ENCODE measurements at places on chromosomes 5 and 9.

- no peak for DNase-seq
These were observed 28.0 kb upstream of the SH3RF2 start for GRCh38 chr5:145908206-145908960.

DNA sequence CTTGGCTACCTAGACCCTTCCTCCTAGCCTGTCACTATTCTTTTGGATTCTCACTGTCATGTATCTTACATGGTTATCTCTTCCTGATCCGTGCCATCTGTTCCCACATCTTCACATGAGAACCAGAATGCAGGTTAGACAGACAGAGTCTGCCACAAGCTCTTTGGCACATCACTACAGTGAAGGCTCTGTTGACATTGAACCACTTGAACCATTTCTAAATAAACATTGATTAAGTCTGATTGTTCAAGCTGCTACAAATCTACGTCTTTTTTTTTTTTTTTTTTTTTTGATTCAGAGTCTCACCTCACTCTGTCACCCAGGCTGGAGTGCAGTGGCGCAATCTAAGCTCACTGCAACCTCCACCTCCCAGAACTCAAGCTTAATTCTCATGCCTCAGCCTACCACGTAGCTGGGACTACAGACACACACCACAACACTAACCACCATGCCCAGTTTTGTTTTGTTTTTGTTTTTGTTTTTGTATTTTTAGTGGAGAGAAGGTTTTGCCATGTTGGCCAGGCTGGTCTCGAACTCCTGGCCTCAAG, 85.1 kb upstream of the LRRTM2 start:
- peak; percentile 74 for DNase-seq

DNA sequence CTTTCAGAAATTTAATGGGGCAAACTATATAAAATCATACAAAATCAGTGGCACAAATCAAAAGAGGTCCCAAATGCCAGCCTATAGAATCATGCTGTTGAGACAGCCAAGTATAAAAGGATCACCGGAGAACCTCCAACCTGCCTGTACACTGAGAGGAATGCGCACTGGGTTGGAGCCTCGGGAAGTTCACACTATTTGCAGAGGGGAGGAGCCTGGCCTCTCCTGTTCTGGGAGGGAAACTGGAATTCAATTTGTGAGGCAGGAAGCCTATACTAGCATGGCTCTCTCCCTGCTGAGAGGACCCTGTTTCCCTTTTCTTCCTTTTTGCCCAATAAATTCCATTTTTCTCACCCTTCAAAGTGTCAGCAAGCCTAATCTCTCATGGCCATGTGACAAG, 406.0 kb downstream of the HINT1 start:
- no peak for DNase-seq

DNA sequence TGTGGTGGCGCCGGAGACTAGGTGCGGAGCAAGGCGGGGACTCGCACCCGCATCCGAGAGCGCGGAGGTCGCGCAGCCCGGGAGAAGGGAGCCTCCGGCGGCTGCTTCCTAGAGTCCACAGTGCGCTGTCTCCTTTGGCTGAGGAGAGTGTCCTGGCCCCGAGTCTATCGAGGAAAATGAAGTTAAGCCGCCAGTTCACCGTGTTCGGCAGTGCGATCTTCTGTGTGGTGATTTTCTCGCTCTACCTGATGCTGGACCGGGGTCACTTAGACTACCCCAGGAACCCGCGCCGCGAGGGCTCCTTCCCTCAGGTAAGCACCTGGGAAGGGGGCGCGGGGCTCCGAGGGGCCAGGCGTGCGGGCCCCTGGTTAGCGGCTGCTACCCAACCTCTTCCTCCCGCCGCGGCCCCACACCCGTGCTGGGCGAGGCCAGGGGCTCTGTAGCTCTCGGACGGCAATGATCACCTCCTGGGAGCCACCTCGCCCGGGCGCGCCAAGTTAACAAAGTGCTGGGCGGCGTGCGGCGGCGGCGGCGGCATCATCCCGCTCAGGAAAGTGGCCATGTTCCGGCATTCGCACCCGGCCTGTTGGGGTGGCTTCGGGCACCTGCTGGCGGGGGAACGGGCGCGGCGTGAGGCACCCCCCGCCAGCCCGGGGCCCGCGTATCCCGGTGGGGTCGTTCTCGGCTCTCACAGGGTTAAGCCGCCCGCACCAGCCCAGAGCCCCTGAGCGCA, 681 bp downstream of the MAN2A1 start:
- DNase-seq: no peak

DNA sequence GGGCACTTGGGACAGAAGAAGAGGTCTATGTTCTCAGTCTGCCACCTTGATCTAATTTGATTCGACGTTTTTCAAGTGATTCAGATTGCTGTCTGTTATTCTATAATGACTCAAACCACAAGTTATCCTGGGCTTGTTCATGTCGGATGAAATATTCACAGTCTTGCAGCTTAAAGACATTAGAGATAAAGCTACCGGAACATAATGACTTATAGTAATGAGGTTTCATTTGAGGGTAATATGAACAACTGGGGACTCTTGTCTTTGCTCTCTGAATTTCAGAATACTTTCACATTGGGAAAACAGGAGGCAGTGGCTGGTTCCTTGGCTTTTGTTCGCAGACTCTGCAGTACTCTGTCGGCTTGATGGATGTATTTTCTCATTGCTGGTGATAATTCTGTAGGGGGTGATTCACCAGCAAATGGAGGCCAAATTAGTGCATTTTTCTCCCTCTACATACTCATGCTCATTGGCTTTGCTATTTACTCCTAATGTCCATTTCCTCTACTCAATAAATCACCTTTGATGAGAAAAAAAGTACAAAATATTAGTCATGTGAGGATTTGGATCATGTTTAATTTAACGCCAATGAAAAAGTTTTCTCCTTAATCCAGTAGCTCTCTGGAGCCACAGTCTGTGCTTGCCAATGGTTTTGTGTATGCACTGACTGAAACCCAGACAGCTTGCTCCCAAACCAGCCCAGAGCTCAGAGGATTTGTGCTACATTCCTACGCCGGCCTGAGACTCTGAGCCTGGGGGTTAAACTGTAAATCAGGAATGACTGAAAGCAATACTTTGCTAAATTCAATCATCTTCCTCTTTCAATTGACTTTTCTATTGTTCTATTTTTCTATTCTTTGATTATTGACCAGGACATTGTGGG, 154.7 kb upstream of the ANKH start:
- no peak for DNase-seq

DNA sequence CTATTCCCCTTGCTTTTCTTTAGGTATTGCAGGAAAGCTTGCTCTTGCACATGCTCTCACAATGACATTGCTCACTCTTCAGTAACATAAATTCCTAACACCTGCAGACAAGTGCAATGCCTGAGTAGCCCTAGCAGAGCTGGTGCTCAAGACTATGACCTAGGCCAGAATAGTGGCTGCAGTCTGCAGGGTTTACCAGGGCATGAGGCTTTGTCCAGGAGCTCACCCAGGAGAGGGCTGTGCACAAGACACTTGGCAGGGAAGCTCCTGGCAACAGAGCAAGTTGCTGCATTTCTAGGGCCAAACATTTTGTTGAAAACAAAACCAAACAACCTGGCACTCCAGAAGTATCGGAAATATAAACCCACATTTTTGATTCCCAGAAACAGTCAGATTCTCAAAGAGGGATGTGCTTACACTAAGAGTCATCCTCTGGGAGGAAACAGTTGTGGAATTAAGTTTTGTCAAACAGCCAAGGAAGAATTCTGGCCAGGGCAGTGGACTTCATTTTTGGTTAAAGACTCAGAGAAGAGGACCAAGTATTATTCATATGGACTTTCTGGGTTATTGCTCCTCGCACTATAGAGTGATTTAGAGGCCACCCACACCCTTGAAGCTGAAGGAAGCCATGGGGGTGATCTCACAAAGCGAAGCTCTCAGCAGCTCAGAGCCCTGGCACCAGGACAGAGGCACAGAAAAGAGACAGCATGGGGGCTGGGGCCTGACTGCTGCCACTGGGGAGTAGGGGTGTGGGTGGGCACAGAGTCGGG, 44.9 kb downstream of the MACROH2A1 start:
- no peak for DNase-seq

DNA sequence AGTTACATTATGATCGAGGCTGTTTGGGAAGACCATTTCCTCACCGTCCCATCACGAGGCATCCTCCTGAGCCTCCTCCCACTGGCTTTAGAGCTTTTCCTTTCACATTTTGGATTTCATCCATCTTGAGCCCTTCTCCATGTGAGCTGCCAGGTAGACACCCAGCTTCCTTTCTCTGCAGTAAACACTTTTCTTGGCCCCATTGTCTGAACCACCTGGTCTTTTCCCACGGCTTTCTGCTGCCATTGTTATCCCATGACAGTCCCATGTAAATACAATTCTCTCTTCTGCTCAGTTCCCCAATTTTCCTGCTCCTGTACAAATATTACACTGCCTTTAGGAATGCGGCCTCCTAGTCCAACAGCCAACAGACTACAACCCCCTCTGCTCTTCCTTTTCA, 24.1 kb downstream of the UBE2QL1 start:
- DNase-seq: no peak

GRCh38 chr9:137497921-137498719, 39.0 kb upstream of the NSMF start:
- DNase-seq: no peak

DNA sequence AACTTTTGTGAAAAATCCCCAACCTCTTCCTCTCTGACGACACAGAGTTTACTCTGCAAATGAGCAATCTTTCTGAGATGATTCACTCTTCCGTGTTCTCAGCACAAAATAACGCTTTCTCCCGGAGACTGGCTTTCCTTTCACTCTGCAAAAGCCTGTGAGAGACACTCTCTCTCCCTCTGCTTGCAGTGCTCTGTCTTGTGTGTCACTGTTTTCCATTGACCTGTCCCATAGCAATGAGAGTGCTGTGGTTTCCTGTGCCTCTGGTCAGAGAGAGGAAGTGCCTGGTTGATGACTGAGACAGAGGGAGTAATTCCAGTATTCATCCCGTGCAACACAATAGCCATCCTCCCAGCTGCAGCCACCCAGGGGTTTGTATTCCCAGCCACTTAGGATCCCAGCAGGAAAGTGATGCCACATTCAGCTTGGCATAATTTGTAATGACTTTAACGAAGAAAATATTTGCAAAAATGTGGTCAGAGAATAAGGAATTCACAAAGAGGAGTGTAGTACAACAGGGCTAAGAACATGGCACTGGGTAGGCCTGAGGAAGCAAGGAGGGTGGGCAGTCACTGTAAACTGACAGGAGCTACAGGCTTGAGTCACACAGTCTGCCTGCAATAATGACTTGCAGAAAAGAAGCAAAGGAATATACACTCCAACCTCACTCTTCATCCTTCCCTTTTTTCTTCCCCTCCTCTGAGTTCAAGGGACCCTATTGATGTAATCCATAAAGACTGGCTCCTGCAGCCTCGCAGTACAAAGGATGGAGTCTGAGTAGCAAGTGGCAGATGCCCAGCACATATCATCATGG, 463.5 kb upstream of the RGMB start:
- no peak for DNase-seq

- DNase-seq: no peak
These were observed 252.5 kb upstream of the SEMA6A start for GRCh38 chr5:116827078-116827477.

DNA sequence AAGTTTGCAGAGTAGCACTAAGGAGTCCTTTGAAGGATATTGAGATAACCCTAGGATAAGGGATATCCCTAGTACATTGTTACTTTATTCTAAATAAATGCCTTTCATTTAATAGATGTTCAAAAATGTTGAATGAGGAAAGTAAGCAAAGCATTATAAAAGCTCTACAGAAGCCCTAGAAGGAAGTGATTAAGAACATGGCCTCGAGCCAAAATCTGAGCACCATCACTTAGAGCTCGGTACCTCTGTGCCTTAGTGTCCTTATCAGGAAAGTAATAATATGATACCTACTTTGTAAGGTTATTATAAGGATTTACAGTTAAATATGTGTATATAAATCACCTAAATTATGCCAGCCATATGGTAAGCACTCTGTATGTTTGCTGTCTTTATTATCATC, 242.6 kb downstream of the KIAA0825 start:
- no peak for DNase-seq

- DNase-seq: no peak
These were observed 64.5 kb downstream of the SERINC5 start for GRCh38 chr5:80191397-80191796.

- DNase-seq: no peak
These were observed 143.5 kb downstream of the PPP2R2B start for GRCh38 chr5:146734936-146735577.
